Amniotic stem cell (primary cell): ENCODE measurements at places on chromosomes 12 and 14.

DNA sequence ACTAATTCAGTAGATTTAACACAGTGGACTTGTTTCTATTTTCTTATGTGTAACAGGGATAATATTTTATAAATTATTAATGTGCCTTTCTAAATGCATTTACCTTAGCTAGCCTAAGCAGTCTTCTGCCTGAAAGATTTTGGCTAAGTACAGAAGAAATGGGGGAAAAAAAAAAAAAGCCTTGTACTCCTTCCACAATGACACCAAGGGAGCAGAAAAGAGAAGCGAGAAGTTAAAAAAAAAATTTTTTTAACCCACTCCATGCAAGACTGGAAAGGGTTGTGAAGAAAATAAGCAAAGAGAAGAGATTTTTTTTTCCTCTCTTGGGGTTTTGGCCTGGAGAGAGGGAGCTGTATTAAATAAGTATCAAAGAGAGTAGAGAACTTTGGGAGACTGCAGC is 28.7 kb downstream of the NELL2 start:
- no peak for DNase-seq

GRCh38 chr14:75370416-75371205 is 57.2 kb upstream of the JDP2 start:
- no peak for DNase-seq

DNA sequence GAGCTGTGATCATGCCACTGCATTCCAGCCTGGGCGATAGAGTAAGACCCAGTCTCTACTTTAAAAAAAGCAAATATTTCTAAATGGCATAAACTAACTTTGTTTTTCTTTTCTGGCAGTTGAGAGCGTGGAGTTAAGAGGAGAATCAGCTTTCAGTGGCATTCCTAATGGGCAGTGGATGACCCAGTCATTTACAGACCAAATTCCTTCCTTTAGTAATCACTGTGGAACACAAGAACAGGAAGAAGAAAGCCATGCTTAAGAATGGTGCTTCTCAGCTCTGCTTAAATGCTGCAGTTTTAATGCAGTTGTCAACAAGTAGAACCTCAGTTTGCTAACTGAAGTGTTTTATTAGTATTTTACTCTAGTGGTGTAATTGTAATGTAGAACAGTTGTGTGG is 21.2 kb downstream of the TDG start:
- peak; percentile 39 for DNase-seq

GRCh38 chr14:96243785-96244184 is 12.2 kb upstream of the BDKRB1 start:
- no peak for DNase-seq

DNA sequence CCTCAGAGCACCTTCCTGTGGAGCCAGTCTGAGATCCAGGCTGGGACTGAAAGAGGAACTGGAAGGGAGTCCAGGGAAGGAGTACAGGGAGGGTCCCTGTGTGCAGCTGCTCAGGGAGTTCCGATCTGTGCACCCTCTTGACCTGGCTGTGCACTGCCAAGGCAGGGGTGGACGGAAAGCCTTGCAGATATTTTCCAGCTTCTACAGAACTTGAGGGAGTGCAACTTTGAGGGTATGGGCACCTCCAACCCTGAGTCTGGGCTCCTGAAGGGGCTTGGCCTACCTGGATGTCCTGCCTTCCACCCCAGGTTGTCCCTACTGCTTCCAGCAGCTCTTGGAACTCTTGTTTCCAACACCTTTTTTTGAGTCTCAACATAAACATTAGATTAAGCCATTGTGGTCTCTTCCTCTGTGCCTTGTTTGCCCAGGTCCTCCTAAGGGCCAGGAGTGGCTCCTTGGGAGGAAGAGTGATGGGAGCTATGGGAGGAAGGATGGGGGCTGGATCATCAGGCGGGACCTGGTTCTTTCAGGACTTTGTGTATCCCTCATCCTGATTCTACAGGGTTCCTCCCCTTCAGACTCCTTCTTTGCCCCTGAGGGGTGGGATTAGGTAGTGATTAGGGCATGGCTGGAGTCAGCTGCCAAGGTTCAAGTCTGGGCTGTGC is 3.5 kb downstream of the KRT7 start:
- no peak for DNase-seq

- DNase-seq, result no peak
These were observed 39.6 kb upstream of the SFSWAP start for GRCh38 chr12:131671276-131671675.

DNA sequence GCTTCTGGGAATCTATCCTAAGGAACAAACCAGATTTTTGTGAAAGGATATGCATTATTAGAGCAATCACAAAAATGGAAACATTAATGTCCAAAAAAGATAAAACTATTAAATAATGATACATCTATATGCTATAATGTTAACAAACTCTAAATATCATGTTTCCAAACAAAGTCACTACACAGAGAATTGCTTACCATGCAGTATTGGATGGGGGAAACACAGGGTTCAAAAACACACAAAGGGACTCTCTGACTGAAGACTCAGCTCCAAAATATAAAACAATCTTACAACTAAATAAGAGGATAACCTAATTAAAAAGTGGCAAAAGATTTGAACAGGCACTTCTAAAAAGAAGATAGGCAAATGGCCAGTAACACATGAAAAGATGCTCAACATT is 304.2 kb downstream of the DPF3 start:
- no peak for DNase-seq

DNA sequence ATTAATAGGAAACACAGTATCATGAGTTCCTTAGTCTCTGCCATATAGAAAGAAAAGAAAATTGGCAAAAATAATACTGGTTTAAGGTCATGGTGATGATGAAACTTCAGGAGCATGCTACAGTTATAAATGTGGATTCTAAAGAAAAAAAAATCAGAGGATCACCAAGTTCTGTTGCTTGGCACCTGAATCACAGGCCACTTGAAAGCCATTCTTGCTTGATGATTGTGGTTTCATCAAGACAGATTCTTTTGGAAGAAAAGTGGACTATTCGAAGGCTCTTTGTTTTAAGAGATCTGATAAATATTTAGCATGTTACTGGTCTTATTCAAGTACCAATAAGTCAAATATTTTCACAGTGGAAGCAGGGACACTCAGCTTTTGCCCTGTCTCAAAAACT is 148.9 kb downstream of the SAMD4A start:
- DNase-seq, result no peak

- peak; percentile 9 for DNase-seq
These were observed 22.3 kb downstream of the SYT1 start for GRCh38 chr12:78886719-78887407.

GRCh38 chr12:2960996-2961616 is 1.9 kb downstream of the TEAD4 start:
- DNase-seq, result no peak

DNA sequence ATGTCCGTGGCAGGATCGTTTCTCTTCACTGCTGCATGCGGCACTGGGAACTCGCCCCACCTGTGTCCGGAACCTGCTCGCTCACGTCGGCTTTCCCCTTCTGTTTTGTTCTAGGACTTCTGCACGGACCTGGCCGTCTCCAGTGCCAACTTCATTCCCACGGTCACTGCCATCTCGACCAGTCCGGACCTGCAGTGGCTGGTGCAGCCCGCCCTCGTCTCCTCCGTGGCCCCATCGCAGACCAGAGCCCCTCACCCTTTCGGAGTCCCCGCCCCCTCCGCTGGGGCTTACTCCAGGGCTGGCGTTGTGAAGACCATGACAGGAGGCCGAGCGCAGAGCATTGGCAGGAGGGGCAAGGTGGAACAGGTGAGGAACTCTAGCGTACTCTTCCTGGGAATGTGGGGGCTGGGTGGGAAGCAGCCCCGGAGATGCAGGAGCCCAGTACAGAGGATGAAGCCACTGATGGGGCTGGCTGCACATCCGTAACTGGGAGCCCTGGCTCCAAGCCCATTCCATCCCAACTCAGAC is 1.2 kb downstream of the FOS start:
- DNase-seq, result no peak

DNA sequence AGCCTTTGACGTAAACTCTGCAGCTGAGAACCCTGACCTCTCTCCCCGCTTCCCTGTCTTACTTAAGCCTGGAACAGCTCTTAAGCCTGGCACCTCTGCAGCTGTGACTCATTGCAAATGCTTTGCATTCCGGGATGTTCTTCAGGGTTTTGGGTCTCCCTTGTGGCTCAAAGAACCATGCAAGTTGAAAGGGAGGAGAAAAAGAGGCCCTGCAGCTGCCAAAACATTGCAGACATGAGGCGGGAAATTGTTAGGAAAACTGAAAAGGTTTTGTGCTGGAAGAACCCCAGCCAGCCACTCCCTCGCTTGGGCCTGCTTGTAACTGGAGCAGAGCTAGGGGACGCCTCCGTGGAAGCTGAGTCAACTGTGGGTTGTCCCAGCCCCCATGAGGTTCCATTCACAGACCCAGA is 60.2 kb upstream of the FERMT2 start:
- peak; percentile 51 for DNase-seq

DNA sequence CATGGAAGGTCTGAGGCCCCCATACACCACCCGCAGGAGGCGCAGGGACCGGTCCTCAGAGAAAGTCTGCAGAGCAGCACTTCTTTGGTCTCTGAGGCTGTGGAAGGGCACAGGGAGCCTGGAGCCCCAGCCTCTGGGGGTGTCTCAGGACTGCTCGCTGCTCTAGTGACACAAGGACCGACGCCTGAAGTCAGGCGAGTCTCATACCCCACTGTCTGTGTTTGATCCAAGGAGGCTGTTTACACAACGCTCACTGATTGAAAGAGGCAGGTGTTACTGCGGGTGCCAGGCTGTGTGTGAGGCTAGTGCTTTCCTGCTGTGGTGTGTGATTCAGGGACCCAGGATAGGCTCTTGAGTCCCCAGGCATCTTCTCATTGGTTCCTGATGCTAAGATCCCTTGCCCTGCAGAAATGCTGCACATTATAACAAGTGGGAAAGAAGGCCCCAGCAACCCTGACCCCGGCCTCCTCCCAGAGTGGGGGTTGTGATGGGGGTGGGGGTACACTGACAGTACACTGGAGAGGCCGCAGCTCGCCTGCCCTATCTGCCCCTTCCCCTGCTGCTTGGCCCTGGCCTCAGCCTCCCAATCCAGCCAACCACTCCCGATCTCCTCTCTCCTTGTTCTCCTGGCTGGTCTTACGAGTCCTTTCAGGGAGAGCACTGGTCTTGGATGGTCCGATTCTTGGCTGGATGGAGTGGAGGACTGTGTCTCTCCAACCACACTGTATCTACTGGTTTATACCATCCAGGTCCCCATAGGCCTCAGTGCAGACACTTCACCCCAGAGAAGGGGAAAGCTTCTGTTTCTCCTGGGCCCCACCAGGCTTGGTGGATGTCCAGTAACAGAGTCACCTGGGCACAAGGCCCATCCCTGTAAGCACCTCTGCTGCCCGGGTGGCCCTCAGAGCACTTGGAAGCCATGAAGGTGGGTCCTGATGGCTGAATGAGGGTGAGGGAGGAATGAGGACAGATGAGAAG is 6.6 kb downstream of the CACNA2D4 start:
- no peak for DNase-seq

- peak; percentile 17 for DNase-seq
These were observed 114.4 kb downstream of the LMNTD1 start for GRCh38 chr12:25438638-25439037.
